Right renal pelvis (tissue), 4 donors: ENCODE measurements at places on chromosomes 7 and 10.

GRCh38 chr7:79529881-79530235, 76.4 kb upstream of the MAGI2 start:
- DNase-seq = no peak

DNA sequence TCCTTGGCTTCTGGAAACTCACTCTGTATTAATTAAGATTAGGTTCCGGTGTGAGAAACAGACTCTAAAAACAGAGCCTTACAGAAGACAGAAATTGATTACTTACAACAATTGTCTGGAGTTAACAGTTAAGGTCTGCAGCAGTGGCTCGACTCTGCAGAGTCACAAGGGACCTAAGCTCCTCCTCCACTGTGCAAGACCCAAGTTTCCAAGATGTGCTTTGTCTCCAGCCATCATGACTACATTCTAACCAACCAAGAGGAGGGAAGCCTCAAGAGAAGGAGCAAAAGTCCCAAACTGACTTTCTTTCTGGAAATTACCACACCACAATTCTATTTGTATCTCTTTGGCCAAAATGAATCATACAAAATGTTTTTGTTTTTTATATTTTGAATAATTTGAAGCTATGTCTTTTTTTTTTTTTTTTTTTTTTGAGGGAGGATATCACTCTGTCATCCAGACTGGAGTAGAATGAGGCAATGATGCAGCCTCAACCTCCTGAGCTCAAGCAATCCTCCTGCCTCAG, 14.2 kb upstream of the ODAD2 start:
- no peak for DNase-seq

- DNase-seq = no peak
Observed at GRCh38 chr10:68811314-68812009, 15.9 kb upstream of the STOX1 start.

- no peak for DNase-seq
Observed at GRCh38 chr10:107487284-107487683, 322.8 kb upstream of the SORCS1 start.
